T-helper 1 cell treated with Interleukin-12 subunit alpha and Interleukin-12 subunit beta and Interleukin-4 antibody, amounts not matched to agents 30 ng/mL and 1 ng/mL, for 36 hours (primary cell): ENCODE measurements at places on chromosomes 7 and 10. TPM values are rescaled to one million over a fixed set of nuclear protein-coding genes. Genes with fewer than 3 reads are reported as not detected.

FAM237B gene
- not detected in 2 replicates for total RNA-seq

MKI67 gene
- total RNA-seq = 219 and 221 TPM in 2 replicates

WEE2 gene
- total RNA-seq = 0.12 and 0.15 TPM in 2 replicates

STK32C gene
- total RNA-seq = 8.7 and 9.4 TPM in 2 replicates

KDM7A gene
- total RNA-seq = 29.1 and 29.2 TPM in 2 replicates
